ENCODE measurements at places on chromosomes 3 and 15.

- DNase-seq = peak; percentile 64
Measured at GRCh38 chr15:89307046-89307587, 27.5 kb downstream of the POLG start.

DNA sequence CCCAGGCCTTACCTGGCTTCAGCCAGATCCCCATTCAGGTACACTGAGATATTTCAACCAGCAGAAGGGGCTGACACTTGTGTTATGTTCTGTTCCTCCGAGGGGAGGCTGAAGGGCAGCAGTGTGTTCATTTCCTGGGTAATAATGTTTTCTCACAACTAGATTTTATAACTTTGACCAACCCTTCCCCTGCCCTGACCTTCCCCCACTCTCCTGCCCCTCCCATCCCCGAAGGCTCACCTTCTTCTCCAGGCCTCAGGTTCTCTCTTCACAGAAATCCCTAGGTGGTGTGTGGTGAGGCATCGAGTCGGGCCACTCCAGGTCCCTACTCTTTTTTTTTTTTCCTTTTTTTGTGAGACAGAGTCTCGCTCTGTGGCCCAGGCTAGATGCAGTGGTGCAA lies 34.6 kb downstream of the EPHB3 start:
- DNase-seq = no peak

- DNase-seq = no peak
Measured at GRCh38 chr15:55394694-55395093, 13.5 kb downstream of the CCPG1 start.

- DNase-seq = peak; percentile 20
Measured at GRCh38 chr3:178022599-178022998, 513.6 kb upstream of the KCNMB2 start.

- no peak for DNase-seq
Measured at GRCh38 chr3:170058127-170058526, 20.3 kb downstream of the GPR160 start.

GRCh38 chr3:191263365-191263764 lies 64.3 kb downstream of the OSTN start:
- DNase-seq = no peak

- no peak for DNase-seq
Measured at GRCh38 chr3:66392966-66393332, 107.9 kb downstream of the LRIG1 start.

GRCh38 chr3:8885536-8886316 lies 77.5 kb downstream of the RAD18 start:
- DNase-seq = no peak

- DNase-seq = no peak
Measured at GRCh38 chr3:187802203-187802927, 57.1 kb upstream of the BCL6 start.

DNA sequence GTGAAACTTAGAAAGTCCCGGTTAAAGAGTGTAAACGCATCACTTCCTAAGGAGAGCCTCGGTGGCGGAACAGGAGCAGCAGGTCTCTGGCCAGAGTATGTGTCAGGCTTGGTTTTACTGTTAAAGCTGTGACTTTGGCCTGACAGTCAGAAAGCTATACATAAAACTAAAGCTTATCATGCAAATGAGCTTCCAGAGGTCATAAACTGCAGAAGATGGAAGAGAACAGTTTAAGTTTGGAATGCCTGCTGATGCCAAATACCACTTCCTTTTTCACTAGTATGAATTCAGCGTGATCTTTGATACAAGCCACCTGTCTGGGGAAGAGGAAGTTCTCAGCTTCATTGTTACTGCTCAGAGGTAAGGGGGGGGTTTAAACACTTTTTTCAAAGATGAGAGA lies 125.1 kb upstream of the CTDSPL start:
- no peak for DNase-seq

- no peak for DNase-seq
Measured at GRCh38 chr15:45391746-45392583, 13.6 kb upstream of the GATM start.

DNA sequence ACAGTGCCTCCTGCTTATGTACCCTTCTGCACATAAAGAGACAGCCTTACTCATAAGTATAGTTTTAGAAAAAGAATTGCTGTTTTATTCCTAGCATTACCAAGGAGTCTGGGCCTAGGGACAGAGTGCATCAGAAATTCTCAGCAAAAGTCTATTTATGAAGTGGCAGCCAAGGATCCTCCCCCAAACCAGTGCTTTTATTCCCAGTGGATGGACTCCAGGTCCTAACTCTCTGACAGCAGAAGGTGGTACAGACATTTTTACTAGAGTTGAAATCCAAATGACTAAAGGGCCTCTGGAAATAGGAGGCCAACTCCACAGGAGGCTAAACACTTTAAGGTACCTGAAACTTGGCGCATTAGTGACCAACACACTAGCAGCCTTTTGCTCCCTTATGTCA lies 407.2 kb upstream of the TPRG1 start:
- no peak for DNase-seq

- DNase-seq = no peak
Measured at GRCh38 chr3:24168977-24169376, 223.9 kb downstream of the NR1D2 start.

- DNase-seq = no peak
Measured at GRCh38 chr15:93057618-93058017, 31.4 kb downstream of the RGMA start.
